ENCODE measurements at places on chromosomes 4 and X. TPM values are rescaled to one million over a fixed set of nuclear protein-coding genes. Genes with fewer than 3 reads are reported as not detected.

The DUSP21 gene
- total RNA-seq, result not detected

The USP17L21 gene
- total RNA-seq, result not detected

The PPID gene
- 34.5 TPM for total RNA-seq

The RIBC1 gene
- total RNA-seq, result 0.43 TPM

The TKTL2 gene
- total RNA-seq, result not detected

The TMSB15B gene
- total RNA-seq, result 7.2 TPM

The FAM120C gene
- 4.3 TPM for total RNA-seq

The PLAC8 gene
- 0.48 TPM for total RNA-seq

The PDZD11 gene
- total RNA-seq, result 21.1 TPM

The PRDM8 gene
- total RNA-seq, result 0.48 TPM

The CXCL5 gene
- total RNA-seq, result 0.64 TPM

The SPP1 gene
- total RNA-seq, result 2.3 TPM

The FANCB gene
- total RNA-seq, result 2.4 TPM

The GABRQ gene
- not detected for total RNA-seq

The ARL9 gene
- 0.43 TPM for total RNA-seq

The FGF2 gene
- total RNA-seq, result 6.0 TPM

The SEPTIN11 gene
- 51.8 TPM for total RNA-seq
